Left renal pelvis (tissue), 4 donors: ENCODE measurements at places on chromosomes 12 and 14.

GRCh38 chr14:71318097-71318459 is 410.8 kb downstream of the PCNX1 start:
- no peak for DNase-seq

GRCh38 chr12:57096748-57097553 is 8.0 kb downstream of the NAB2 start:
- DNase-seq: no peak

- DNase-seq: no peak
Observed at GRCh38 chr12:113248842-113249435, 27.7 kb downstream of the TPCN1 start.

GRCh38 chr14:59920378-59920683 is 387 bp downstream of the LRRC9 start:
- DNase-seq: no peak

- no peak for DNase-seq
Observed at GRCh38 chr12:2637371-2637770, 157.4 kb upstream of the FKBP4 start.

GRCh38 chr12:49228653-49229052 is 36.2 kb upstream of the TUBA1C start:
- no peak for DNase-seq

DNA sequence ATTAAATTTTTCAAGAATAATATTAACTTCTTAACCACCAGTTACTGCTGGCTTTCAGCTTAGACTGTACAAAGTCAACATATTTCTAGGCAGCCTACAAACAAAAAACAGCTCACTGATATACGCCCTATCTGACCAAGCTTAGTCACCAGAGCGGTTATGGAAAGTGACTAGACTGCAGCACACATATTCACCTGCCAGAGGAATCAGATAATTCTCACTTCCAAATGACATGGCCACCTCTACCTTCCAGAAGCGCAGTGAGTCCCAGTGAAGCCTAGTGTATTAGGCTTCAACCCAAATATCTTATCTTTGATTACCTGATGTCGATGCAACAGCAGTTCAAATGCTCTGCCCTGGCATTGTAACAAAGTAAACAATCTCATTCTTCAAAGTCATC is 8.5 kb downstream of the STXBP6 start:
- no peak for DNase-seq

GRCh38 chr12:118164798-118165486 is 29.0 kb downstream of the PEBP1 start:
- DNase-seq: no peak

GRCh38 chr14:85822236-85822635 is 292.3 kb downstream of the FLRT2 start:
- no peak for DNase-seq

DNA sequence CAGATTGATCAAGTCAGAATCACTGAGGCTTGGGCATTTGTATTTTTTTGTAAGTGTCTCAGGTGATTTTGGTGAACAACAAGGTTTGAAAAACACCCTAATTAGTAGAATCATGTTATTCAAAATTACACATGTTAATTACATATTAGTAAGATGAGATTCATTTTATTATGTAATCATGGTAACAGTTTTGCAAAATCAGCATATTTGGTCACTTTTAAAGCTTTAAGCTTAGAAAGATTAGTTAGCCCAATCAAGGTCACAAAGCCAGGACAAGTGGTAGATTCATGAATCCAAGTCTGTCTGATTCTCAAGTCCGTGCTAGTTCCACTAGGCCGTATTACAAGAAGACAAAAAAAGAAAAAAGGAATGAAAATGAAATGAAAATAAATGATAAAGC is 218.4 kb upstream of the FAR2 start:
- DNase-seq: no peak

DNA sequence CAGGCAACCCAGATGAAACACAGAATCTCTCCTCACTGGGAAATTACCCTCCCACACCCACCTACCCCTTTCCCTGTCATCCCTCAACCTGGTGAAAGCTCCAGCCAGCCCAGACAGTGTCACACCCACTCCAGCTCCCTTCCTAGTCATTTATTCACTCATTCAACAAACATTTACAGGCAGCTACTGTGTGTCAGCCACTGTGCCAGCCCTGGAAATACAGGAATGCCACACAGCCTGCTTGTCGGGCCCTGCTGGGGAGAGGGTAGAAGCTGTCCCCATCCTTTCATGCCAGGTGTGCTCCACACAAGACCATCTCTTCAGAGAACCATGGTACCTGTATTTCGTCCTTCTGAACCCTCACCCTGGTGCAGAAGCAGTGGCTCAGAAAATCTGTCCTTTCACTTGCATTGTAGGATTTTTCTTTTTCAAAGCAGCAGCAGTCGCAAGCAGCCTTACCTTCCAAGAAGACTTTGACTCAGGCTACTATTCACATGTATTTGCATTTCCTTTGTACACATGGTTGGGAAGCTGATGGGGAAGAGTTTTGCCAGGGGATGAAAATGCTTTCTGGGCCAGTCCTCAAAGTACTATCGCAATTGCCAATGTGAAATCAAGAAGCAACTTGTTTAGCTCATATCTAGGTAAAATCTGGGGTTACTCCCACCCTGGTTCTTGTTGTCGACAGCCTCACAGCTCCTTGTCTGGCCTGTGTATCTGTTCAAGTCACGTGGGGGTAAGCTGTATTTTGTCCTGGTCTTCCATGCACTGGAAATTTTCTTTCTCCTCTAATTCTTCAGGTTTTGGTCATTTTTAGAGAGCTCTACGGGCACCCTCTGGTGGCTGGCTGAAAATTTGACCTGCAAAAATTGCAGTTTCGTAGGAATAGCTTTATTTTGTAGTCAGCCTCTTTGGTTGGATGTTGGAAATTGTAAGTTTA is 147.4 kb upstream of the EGLN3 start:
- no peak for DNase-seq

GRCh38 chr12:61574339-61574738 is 685.9 kb upstream of the USP15 start:
- DNase-seq: no peak

DNA sequence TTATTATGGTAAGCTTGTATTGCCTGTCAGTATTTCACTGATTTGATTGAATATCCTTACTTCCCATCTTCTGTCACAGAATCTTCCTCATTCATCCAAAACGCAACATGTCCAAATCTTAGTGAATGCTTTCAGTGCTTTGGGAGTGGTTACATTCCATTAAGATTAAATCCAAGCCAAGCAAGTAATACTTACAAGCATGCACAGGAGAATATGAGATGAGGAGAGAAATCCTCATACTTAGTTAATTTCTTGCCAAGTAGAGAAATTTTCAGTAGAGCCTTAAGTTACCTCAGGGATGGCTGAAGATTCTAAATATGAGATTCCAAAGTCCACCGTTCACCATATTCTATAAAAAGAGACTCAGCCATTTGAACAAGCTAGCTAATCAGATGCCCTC is 316.0 kb downstream of the RAD51B start:
- DNase-seq: no peak

GRCh38 chr14:83184531-83184930 is 1650.9 kb upstream of the SEL1L start:
- no peak for DNase-seq

DNA sequence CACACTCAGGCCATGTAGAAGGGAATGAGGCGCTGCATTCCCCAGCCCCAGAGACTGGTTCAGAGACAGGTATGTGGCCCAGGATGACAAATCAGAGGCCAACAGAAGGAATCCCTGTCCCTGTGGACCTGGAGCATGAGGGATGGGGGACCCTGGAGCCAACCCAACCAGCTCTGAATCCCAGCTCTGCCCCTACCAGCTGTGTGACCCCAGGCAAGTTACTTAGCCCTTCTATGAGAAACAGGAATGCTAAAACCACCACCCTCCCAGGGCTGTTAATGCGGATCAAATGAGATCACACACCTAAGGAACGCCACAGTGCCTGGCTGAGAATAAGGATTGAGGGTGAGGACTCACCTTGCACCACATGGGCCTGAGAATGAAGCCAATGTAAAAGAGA is 15.6 kb downstream of the ITPK1 start:
- DNase-seq: no peak

- no peak for DNase-seq
Observed at GRCh38 chr12:27769142-27769673, 10.8 kb upstream of the KLHL42 start.

- no peak for DNase-seq
Observed at GRCh38 chr14:72070458-72070857, 138.2 kb downstream of the RGS6 start.

DNA sequence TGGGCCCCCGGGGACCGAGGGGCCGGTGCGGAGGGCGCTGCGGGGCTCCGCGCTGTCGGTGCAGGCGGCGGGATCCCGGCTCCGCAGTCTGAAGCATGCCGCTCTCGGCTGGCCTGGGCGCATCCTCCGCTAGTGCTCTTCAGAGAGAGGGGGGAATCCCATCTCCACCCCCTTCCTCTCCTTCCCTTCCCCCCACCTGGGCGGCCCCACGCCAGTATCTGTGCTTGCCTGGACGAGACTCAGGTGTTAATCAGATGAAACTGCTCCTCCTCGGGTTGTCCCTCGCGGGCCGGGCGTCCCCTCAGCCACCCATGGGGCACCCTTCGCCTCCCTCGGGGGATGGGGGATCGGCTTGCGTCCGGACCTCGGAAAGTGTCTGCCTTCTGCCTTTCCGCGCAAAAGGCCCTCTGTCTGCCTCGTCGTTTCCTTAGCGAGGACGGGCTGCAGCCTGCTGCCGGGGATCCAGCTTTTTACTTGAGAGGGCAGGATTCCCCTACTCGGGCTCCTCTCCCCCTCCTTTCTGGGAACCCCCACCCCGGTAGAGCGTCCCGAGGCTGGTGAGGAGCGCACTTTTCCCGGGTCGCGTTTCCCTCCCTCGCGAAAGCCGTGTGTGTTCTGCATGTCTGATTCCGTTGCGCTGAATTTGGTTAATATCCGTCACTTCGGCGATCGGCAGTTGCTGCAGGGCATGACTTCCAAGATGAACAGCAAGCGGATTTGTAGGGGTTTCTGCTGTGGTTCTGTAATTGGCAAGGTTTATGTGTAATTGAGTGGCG is 1.1 kb downstream of the GPHN start:
- no peak for DNase-seq

DNA sequence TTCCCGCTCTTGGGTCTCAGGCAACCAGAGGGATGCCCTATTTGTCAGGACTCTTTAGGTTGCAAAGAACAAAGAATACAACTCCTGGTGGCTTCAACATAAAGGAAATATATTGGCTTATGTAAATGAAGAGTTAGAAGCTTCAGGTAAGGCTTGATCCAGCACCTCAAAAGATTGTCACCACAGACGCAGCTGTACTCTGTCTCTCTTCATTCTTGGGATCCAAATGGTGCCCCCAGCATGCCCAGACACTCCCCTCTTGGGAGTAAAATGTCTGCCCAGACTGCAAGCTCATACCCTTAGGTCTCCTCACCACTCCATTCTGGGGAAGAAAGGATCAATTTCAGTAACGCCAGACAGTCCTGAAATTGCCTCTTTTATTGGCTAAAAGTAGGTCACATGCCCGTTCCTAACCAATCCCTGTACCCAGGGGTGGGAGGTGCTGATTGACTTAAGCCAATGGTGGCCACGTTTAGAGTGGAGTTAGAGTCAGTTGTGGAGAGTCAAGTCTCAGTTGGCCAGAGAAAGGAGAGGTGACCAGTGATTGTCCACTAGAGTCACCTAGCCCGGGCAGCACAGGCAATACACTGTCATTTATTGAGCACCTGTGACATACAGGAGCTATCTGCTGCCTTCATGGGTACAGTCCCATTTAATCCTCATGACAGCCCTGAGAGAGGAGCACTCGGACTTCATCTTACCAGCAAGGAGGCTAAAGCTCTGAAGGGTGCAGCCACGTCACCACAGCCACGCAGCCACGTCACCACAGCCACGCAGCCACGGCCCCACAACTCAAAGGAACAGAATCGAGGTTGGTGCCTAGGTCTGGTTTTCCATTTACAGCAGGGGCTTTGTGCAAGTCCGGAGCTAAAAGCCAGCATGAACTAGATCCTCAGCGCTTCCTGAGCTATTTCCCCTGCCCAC is 19.7 kb upstream of the BEGAIN start:
- DNase-seq: no peak

DNA sequence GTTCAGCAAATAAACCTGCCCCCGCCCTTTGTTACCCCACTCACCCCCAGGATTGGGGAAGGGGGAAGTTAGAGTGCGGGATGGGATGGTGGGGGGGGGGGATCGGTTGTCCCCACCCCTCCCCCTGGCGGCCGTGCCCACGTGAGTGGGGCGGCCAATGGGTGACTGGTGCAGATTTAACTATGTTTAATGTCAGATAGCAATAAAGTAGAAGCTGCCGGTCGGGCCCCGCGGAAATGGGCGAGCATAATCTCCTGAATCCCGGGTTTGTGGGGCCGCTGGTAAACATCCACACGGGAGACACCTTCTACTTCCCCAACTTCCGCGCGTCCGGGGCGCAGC is at the start of gene HOXC12:
HOXC12 (plus strand) TSS at position 210 of the 342 bp plus-strand sequence; CDS start at position 237, 27 bp downstream.
- DNase-seq: no peak

DNA sequence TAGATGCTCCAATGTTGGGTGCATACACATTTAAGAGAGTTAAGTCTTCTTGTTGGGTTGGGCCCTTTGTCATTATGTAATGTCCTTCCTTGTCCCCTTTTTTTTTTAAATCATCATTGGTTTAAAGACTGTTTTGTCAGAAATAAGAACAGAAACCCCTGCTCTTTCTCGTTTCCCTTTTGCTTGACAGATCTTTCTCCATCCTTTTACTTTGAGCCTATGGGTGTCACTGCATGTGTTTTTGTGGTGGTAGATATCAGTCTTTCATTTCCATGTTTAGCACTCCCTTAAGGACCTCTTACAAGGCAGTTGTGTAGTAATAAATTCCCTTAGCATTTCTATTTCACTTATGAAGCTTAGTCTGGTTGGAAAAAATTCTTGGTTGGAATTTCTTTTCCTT is 47.4 kb downstream of the RTN1 start:
- no peak for DNase-seq

DNA sequence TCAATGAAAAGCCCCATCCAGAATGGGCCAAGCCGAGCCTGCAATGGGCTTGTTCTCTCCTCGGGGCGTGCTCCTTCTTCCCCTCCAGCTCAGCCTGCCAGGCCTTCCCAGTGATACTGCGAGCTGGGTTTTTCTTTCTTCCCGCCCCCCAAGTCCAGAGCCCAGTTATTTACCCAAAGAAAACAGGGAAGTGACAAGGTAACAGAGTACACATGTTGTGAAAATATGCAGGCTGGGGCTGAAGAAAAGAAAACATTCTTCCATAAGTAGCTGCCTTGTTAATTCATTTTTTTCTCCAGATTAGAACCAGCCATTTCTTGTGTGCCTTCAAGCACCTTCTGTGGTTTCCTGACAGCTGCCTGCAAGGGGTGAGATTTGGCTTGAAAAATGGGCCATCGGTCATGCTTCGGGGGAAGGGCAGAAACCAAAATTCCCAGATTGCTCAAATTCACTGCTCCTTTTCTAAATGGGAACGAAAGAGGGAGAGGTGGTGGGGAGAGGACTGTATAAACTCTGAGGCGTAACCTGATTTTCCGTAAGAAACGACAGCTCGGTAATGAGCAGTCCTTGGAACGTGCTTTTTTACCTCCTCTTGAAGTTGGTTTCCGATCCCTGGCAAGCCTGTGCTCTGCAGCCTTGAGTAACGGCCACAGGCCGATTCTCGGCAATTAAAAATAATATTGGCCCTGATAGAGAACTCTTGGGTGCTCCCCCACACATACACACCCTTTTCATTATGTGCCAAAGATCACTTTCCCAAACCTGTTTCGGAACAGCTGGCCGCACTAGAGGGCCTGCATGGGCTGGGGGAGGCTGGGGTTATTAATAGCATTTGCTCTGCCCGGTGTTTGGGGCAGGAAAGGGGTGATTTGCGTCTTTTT is 229.4 kb downstream of the ZFP36L1 start:
- DNase-seq: no peak
